ENCODE measurements at places on chromosomes 7 and 10.

GRCh38 chr10:672992-673391 lies 16.5 kb downstream of the DIP2C start:
- DNase-seq = no peak

GRCh38 chr10:70699659-70700174 lies 27.4 kb downstream of the ADAMTS14 start:
- no peak for DNase-seq

- no peak for DNase-seq
These were observed 99.6 kb upstream of the LYZL1 start for GRCh38 chr10:29189256-29189655.

DNA sequence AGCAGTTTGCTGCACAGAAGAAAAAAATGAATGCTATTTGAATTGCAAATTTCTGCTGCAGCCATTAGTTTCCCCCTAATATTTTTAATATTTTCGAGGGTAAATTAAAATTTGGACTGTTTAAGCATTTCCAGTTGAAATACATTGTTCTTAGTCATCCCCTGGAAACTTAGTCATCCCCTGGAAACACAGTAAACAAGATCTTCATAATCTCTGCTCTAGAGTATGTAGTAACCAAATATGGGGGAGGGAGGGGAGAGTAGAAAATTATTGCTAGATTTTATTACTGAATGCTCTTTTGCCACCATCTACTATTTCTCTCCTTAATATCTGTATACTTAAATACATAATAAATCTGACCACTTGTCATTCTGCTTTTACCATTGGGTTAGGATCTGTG lies 1053.3 kb downstream of the SORCS1 start:
- no peak for DNase-seq

GRCh38 chr10:121135512-121135911 lies 284.4 kb downstream of the WDR11 start:
- DNase-seq = no peak

DNA sequence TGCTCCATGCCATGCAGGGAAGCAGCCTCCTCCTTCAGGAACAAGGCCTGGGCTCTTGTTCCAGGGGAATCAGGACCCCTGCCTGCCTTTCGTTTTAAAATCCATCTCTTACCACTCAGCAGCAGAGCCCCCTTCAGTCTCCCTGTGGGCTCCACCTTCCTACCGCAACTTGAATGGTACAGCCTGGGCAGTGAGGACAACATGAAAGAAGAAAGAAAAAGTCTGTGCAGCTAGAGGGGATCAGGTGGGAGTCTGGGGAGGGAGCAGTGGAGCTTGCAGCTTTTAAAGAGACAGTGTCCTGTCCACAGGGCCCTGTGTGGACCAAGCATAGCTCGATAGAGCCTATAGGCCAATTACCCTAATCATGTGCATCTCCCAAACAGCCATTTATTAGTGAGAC lies 3.7 kb downstream of the PLXNA4 start:
- DNase-seq = no peak

DNA sequence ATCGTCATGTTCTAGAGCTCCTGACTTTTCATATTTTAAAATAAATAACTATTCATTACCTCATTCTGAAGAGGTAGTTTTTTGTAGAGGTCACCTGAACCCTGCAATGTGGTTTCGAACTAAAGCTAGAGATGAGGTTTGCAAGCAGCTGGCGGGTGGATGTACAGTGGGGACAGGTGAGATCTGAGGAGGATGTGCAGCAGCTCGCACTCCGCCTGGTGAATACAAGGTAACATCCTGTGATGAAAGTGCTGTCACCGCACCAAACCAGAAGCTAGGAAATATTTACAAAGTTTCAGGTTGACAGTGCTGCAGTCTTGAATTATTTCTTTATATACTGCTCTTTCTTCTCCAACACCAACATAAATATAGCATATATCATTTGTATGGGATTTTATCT lies 26.5 kb downstream of the NDUFB2 start:
- DNase-seq = no peak

- no peak for DNase-seq
These were observed 15.7 kb upstream of the FOXL3 start for GRCh38 chr7:274266-274665.

DNA sequence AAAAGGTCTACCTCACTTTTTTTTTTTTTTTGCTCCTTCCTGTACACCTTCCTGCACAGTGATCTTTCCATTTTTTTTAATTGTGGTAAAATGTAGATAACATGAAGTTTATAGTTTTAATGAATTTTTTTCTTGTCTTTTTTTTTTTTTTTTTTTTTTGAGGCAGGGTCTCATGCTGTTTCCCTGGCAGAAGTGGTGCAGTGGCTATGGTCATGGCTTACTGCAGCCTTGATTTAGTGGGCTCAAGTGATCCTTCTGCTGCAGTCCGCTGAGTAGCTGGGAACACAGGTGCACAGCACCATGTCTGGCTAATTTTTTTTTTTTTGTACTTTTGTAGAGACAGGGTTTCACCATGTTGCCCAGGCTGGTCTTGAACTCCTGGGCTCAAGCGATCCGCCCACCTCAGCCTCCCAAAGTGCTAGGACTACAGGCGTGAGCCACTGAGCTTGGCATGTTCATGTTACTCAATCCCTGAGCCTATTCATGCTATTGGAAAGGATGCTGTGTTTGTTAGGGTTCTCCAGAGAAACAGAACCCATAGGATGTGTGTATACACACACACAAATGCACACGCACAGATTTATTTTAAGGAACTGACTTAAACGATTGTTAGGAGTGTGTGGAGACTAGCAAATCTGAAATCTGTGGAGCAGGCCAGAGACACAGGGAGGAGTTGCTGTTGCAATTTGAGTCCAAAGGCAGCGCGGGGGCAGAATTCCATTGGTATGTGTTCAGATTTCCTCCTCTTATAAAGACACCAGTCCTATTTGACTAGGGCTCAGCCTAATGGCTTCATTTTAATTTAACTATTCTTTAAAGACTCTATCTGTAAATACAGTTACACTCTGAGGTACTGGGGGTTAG lies 29.1 kb downstream of the GALNT11 start:
- DNase-seq = no peak

DNA sequence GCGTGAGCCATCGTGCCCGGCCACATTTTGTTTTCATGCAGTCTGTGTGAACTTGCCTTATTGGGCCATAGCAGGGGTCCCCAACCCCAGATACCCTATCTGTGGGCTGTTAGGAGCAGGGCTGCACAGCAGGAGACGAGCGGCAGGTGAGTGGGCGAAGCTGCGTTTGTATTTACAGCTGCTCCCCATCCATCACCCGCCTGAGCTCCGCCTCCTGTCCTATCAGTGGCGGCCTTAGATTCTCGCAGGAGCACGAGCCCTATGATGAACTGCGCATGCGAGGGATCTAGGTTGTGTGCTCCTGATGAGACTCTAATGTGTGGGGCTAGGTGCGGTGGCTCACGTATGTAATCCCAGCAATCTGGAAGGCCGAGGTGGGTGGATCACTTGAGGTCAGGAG lies 293.9 kb downstream of the CAMK1D start:
- DNase-seq = no peak

GRCh38 chr7:33725111-33726025 lies 180.0 kb upstream of the BMPER start:
- no peak for DNase-seq

DNA sequence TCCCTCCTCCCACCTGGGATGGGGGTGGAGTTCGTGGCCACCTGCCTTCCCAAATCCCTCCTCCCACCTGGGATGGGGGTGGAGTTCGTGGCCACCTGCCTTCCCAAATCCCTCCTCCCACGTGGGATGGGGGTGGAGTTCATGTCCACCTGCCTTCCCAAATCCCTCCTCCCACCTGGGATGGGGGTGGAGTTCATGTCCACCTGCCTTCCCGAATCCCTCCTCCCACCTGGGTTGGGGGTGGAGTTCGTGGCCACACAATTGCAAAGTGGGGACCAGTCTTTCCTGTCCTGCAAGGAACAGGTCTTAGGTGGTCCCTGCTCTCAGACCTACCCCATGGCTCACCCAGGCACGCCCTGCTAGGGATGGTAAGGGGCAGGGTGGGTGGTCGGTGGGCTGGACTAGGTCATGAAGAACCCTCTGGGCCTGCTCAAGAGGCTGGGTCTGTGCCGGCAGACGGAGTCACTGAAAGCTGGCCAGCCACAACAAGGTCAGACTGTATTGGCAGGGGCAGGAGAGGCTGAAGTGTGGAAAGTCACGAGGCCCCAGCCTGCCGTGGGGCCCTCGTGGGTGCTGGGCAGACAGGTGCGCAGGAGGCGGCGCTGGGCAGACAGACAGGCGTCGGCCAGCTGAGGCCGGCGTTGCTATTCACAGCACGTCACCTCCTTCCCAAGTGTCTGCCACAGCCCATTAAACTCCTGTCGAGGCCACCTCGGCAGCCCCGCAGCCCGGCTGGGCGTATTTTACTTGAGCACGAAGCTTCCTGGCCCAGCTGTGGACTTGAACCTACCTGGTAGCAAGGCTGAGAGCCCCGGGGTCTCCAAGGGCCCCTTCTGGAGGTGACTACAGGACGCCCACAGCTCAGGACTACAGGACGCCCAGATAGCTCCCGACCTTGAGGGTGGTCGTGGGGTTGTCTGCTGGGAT lies 4.1 kb downstream of the KNDC1 start:
- no peak for DNase-seq

DNA sequence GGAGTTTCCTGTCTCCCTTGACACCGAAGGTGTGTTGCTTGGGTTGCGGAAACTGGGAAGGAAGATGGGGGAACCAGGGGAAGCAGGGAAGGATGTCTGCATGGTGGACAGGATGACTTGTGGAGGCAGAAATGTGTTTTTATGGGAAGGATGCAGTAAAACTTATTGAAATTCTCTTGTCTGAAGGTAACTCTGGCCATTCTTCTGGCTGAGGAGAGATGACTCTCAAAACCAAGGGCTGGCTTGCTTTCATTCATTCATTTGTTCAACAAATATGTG lies 1.5 kb downstream of the UBTD1 start:
- no peak for DNase-seq

- DNase-seq = no peak
These were observed 906 bp downstream of the DKK1 start for GRCh38 chr10:52314822-52315552.

- no peak for DNase-seq
These were observed 5.2 kb upstream of the SEMA3C start for GRCh38 chr7:80924090-80924489.

GRCh38 chr10:130741901-130742855 lies 569.3 kb downstream of the TCERG1L start:
- DNase-seq = no peak

DNA sequence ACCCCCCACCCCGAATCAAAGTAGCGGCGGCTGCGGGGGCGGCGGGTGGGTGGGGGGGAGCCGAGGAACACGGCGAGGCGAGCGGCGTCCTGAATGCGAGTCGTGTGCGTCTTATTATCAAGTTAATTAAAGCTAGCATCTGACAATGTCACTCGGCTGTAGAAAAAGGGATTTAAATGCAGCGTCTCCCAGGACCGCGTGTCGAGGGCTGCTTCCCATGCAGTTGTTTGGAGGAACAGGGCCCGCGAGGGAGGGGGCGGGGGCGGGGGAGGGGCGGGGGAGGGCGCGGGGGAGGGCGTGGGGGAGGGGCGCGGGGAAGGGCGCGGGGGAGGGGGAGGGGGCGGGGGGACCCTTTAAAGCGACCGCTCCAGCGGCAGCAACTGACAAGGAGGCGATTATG lies 2.7 kb upstream of the UNCX start:
- no peak for DNase-seq

DNA sequence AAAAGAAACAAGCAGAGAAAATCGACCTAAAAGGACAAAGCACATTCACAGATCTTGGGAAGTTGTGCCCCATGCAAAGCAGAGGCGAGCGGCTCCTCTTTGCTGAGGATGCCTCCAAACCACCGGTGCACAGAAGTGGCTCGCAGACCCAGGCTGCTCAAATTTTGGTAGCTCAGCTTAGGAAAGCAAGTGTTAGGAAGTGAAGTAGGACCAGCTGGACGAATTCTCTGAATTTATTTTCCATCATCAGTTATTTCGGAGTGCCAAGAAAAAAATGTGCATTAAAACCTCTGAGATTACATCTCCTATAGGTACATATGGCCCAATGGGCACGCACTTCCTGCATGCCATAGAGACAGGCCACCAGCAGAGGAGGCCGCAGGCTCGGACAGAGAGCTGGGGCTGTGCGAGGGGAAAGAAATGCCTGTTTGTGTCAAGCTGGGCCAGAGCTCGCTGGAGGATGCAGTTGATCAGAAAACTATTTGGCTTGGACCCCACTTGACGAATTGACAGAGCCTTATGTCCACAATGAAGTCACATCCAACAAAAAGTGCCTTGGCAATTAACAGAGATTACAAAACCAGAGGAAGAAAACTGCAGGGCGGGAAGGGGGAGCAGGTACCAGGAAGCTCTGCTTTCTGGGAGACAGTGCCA lies 122.3 kb upstream of the LYZL2 start:
- DNase-seq = peak; percentile 74

DNA sequence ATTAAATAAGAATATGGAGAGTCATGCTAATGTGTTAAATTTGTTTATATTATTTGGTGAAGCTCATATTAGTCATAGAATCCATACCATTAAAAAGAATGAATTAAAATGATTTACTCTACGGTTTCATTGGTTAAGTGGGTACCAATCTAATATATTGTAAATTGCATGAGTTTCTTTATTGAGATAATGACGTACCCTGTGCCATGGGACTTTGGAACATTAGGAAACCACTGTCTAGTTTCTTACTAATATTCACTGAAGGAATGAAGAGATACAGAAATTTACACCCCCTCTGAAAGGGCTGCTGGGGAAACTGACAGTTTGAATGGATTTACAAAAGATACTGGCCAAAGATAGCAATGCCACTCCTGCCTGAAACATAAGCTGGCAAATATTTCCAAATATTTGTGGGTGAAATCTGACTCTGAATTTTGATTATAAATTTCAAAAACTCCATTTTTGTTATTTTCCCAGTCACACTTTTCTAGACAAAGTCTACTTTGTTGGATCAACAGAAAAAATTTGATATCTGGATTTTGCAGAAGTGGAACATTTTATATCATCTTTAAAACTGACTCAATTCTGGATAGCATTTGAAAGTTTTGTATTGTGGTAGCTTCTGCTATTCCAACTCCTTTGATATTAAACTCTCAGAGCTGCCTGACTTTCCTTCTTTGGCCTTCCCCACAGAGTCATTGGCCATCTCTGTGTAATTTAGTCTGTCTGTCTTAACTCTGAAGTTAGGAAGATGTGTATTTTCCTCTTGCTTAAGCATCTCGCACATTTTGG lies 22.3 kb downstream of the MDFIC start:
- DNase-seq = no peak

DNA sequence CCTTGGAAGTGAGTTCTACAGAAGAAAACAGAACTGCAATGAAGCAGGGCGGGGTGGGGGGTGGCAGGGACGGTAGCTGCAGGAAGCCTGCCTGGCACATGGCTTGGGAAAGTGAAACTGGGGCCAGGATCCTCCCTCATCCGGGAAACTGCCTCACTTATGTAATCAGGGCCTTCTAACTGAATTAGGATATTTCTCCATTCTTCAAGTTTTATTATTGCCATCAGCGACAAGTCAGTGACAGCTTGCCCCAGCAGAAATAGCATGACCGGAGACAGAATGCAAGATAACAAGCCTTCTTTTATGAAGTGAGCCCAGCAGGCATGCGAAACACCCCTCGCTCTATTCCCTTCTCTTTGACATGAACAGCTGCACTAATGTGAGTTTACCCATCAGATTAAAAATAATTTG lies 77.5 kb upstream of the CACUL1 start:
- no peak for DNase-seq

Data from stimulated activated CD4-positive, alpha-beta T cell treated with anti-CD3 and anti-CD28 coated beads, Interleukin-4, amount 100 ng/mL, for 48 hours (primary cell).